ENCODE measurements at places on chromosomes 4 and X.

DNA sequence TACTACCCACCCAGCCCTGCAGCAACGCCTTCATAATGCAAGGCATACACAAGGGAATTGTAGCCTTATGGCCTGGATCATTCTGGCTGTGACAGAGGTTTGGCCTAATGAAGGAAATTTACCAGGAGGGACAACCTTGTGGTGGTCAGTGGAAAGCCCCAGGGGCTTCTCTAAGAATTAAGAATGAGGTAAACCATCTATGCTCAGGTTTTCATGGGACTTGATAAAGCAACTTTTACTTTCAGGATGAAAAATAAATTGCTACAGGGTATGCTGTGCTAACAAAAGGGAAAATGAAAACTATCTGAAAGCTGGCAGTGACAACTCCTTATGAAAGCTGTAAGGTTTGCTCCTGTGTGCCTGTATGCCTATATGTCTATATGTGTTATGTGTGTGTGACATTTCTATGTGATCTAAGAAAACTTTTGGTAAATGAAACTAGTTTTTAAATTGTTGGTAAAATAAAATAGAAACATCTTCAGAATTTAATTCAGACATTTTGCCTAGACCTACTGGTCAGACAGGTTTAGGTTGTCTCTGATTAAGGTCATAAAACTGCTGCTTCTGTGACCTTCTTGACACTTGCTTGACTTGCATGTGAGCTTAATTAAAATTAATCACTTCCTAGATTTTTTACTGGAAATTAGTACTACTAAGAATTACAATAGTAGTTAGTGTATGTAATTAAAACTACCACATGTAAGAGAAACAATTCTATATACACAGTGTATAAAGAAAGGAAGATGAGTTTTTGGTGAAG is 19.9 kb upstream of the TXK start:
- no peak for DNase-seq

- DNase-seq, result no peak
Measured at GRCh38 chr4:76873495-76873894, 24.4 kb downstream of the SOWAHB start.

GRCh38 chr4:39285111-39285795 is 80.9 kb downstream of the RFC1 start:
- no peak for DNase-seq

- DNase-seq, result no peak
Measured at GRCh38 chr4:93835929-93836328, 7.4 kb downstream of the ATOH1 start.

- no peak for DNase-seq
Measured at GRCh38 chr4:145047151-145047550, 50.8 kb downstream of the ANAPC10 start.

GRCh38 chr4:1013225-1014073 is 2.0 kb downstream of the FGFRL1 start:
- no peak for DNase-seq

GRCh38 chrX:39214387-39215126 is 413.3 kb downstream of the MID1IP1 start:
- DNase-seq, result no peak

- DNase-seq, result no peak
Measured at GRCh38 chr4:766559-767283, 59.2 kb downstream of the CPLX1 start.

DNA sequence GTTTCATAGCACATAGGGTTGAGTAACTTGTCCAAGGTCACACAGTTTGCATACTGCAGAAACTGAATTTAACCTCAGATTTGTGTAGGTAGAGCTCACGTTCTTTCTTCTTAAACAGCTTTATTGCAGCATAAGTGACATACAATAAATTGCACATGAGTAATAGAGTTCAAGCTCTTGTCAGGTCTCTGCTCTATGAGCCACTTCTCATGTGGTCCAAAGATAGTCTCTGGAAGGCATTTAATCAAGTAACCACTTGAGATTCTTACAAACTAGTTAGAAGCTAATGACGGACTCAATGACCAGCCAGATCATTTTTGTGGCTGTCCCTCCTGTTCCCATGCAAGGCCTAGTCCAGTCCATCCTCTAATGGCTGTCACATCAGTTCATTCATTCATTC is 68.9 kb downstream of the MAOB start:
- DNase-seq, result no peak

DNA sequence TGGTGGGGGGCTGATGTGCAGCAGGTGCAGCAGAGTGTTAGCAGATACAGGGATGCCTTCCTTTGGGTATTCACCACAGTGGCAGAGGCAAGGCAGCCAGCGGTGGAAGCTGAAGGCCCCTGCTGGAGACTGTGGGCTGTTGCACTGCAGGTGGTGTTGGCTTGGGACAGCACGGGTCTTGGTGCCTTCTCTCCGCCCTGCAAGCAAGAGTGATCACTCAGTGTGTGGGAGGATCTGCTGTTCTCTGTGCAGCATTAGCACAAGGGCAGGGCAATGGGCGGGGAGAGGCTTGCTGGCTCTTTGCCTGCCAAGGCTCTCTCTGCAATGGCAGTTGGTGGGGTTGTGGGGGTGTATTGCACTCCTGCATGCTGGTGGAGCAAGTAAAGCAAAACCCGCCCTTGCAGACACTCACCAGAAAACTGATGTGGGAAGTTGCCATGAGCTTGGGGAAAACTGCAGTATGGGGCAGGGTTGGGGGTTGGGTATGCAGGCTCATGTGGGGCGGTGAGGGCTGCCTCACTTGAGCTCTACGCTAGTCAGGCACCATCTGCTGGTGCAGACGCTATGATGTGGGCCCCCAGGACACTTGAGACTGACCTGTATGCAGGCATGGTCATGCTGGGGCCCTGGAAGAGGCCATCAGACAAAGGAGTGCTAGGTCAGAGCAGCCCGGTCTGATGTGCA is 820.8 kb upstream of the GRIA3 start:
- no peak for DNase-seq

GRCh38 chrX:16592194-16592770 is 57.7 kb upstream of the S100G start:
- no peak for DNase-seq

DNA sequence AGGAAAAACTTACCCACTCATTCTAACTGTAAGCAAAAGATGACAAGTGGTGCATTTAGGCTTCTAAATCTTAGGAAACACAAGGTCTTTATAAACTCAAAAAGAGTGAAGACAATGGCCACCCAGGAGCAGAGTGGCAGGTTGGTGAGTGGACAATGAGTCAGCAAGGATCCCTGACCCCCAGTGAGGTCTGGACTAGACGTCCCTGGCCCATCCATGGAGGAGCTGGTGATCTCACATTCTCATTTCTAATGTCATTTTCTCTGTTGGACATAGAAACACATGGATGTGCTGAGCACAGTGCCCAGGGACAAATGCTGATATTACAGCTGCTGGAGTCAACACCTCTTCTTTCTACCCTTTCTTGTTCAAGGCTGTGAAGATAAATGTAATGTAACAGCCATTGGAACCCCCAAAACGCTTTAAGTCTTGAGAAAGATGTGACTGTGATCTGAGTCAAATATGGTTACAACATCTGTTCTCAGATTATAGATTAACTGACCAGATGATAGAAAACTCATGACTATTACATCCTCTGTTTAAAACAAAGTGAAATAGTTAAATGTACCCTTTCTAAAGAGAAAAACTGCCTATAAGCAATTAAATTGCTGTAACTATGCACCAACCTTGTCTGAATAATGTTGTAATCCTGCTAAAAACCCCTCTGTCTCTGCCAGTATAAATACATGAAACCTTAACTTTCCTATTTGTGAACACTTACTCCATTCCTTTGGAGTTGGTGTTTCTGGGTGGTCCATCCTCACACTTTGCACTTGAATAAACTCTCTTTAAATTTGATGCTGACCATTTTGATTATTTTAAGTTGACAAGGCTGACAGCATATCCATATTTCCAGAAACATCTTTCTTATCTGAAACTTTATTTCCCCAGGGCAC is 92.7 kb downstream of the USP46 start:
- no peak for DNase-seq

DNA sequence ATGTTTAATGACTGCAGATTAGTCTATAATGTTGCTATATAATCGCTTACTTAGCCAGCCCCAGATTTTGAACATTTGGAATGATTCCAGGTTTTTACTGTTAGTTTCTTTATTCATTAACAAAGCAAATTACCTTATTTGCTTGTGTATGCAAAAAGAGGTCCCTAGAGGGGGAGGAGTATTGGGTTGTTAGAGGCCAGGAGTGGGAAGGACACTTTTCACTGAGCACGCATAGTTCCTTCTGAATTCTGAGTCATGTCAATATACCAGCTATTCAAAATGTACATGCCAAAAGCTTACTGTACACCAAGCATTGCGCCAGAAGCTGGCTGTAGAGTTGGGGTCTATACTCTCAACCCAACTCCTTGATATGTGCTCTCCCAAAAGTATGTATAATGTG is 5.1 kb upstream of the DGAT2L6 start:
- DNase-seq, result no peak

DNA sequence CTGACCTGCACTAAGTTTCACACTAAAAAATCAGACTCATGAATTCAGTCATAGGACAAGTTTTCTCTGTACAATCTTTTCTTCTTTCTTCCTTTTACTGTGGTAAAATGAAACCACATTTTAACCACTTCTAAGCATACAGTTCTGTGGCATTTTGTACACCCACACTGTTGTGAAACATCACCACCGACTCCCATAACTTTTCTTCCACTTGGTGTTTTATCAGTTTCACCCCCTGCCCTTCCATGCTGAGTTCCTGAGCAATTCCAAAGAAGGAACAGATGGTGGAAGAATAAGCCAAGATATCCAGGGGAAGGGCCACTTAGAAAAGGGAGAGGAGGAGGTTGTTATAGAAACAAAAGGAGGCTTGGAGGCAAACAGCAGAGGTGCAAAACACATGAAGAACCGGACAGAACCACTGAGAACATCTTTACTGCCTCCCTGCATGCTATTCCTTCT is 22.6 kb downstream of the SLC25A4 start:
- DNase-seq, result no peak

GRCh38 chr4:86508436-86508835 is 85.7 kb upstream of the PTPN13 start:
- no peak for DNase-seq

- no peak for DNase-seq
Measured at GRCh38 chrX:139120760-139121159, 409.2 kb upstream of the FGF13 start.

GRCh38 chrX:34563804-34564203 is 93.3 kb downstream of the TMEM47 start:
- DNase-seq, result no peak

DNA sequence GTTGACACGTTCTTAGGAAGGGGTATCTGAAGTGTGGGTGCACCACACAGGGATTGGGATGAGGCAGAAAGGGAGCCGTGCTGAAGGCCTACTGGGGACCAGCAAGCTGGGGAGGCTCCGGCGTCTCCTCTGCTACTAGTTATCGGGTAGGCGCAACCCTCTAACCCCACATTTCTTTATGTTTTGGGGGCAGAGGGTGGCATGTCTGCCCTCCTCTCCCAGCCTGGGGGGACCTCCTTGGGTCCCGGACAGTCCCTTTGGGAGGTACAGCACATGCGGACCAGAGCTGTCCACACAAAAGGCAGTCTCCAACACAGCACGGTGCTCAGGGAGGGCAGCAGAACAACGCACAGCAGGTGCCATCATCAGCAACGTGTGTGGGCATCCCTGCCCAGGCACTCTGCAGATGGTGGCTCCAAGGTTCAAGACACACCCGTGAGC is 33.2 kb downstream of the WDR1 start:
- DNase-seq, result no peak

DNA sequence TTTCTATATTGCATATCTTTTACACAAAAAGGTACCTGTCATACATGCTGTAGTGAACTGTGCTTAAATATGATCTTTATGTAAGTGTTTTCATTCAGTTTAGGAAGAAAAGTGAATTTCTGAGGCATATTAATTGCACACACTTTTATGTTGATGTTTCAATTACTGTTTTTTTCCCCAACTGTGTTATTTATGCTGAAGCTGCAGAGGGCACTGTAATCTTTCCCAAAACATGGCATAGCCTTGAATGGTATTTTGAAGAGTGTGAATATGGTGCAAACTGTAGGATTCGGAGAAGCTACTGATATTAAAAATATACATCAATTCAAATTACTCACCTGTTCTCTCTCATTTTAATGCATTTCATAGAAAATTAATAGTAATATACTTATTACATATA is 6.0 kb upstream of the CENPE start:
- no peak for DNase-seq

DNA sequence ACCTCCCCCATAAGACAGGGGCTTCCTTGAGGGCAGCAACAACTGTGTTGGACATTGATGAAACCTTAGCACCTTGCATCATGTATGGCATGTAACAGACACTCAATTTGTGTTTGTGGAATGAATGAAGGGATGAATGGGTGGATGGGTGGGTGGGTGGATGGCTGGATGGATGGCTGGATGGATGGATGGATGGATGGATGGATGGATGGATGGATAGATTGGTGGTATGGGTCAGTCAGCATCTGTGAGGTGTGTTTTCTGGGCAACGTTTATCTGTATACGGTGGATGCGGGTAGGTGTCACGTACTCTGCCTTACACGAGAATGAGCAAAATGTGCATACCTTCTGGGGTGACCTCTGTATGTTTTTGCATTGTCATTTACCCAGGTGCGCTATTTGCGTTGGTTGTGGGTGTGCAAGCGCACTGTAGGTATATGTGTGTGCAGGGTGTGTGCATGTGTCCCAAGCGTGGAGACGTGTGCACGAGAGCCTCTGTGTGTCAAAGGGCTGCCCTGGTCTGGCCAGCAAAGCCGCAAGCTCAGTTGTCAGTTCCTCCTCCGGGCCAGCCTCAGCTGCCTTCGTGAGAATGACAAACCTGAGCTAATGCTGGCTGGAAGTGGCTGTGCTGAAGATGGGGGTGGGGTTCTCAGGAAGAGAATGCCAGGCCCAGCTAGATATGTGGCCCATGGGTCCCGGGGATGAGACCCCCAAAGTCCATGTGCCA is 26.5 kb downstream of the ELF4 start:
- no peak for DNase-seq

DNA sequence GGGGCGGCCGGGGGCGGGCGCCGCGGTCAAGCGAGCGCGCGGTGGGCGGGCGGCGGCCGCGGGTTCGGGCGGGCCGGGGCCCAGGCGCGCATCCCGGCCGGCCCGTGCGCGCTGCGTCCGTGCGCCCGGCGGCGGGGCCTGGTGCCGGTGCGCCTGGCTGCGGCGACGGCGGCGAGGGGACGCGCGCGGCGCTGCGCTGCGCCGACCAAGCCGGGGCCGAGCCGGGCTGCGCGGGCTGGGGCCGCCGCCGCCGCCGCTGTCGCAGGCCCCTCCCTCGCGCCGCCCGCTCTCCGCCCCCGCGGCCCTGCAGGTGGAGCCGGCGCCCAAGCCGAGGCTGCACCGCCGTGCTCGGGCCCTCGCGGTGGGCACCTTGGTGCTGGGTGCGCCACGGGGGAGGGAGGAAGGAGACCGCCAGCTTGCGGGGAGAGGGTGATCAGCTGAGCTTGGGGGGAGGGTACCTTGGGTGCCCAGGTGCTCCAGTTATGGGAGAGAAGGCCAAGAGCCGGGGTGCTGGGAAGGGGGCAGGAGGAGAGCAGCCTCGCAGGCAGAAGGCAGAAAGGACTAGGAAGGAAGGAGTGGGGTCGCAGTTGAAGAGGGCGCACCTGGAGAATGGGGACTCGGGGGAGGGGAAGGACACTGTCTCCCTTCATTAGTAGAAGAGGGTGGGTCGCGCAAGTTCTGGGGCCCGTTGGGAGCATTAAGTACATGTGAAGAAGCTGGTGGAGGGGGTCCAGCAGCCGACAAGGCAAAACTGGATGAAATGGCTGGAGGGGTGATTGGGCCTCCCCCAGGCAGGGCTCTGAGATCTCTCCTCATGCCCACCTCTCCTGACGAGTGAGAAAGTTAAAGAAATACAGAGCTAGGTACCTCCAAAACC is at the start of gene PPP2R2C:
PPP2R2C (minus strand) TSS at position 228 of the 877 bp plus-strand sequence. CDS start 385 bp downstream, outside the sequence.
- DNase-seq, result peak; percentile 38

- DNase-seq, result no peak
Measured at GRCh38 chr4:6198278-6198677, 2.1 kb downstream of the JAKMIP1 start.

GRCh38 chr4:30443289-30443688 is 276.9 kb upstream of the PCDH7 start:
- DNase-seq, result no peak
